Uterus (tissue), 4 donors: ENCODE measurements at places on chromosomes 7 and 10. TPM values are rescaled to one million over a fixed set of nuclear protein-coding genes. Genes with fewer than 3 reads are reported as not detected.
A peak's percentile ranks its signal among the peaks of the same experiment; 100 is the strongest.

DNA sequence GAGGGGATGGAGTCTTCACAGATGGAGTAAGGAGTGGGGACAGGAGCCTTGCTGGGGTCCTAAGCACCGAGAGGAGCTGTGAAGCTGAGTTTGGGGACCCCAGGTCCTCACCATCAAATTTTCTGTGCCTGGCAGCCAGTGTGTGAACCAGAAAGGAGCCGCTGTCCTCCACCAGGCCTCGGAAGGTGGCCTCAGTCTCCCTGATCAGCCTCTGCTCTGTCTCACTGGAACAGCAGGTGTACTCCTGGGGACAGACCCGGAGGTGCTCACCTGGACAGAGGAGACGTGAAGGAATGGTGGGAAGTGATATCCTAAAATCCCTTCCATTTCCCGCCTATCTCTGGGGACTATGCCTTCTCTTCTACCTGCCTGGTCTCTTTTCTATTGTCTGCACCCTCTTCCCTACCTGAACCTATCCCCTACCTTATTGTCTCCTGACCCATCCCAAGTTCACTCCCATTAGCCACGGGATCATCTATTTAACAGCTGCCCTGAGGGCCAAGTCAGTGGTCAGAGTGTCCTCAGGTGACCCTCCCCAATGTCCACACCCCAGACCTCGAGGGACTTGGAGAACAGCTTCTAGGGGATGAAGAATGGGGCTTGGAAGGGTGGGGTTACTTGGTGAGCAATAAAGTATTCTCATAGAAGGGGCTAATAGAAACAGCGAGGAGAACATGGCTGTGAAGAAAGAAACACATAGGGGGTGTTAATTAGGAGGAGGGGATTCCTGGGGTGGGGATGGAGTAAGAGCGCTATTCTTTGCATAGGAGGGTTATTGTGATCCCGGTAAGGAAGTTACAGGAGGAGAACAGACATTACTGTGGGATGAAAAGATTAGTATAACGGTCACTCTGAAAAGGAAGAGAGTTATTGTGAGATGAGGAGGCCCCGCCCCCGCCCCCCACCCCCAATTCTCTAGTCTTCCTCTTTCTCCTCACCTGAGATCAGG lies 811 bp downstream of the GPC2 start:
- DNase-seq: no peak
- peaks cover 3% of the 10 kb centered on the region for H3K4me1 ChIP-seq
- H3K36me3 ChIP-seq: no peaks in the 10 kb centered on the region

- DNase-seq: no peak
- no peaks in the 10 kb centered on the region for H3K27me3 ChIP-seq
- H3K4me1 ChIP-seq: no peaks in the 10 kb centered on the region
- H3K4me3 ChIP-seq: no peak overlapping the region
- H3K36me3 ChIP-seq: no peaks in the 10 kb centered on the region
- no peak overlapping the region for H3K27ac ChIP-seq
These were observed 190.0 kb downstream of the PLXNA4 start for GRCh38 chr7:132386201-132386681.

- no peak overlapping the region for H3K4me3 ChIP-seq
- no peaks in the 10 kb centered on the region for H3K27me3 ChIP-seq
- DNase-seq: no peak
- no peak overlapping the region for H3K27ac ChIP-seq
These were observed 107.9 kb upstream of the FEZF1 start for GRCh38 chr7:122412441-122412840.

GRCh38 chr7:30475580-30475979 lies 3.0 kb downstream of the NOD1 start:
- H3K36me3 ChIP-seq: no peaks in the 10 kb centered on the region
- no peak for DNase-seq
- H3K27ac ChIP-seq: peak overlapping the region; percentile 30
- H3K4me3 ChIP-seq: no peak overlapping the region

DNA sequence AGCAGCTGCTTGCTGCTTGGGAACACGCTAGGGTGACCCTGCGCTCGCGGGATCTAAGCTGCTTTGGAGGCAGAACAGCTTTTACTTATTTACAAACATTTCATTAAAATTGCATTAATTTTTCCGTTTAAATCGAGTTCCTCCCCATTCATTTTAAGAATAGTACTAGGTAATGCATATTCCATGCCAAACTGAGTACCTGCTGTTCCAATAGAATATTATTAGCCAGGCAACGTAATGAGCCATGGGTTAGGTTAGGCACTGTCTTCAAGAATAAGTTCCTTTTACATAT lies 860 bp downstream of the EXOC6 start:
- H3K27ac ChIP-seq: peak overlapping the region; percentile 82
- no peaks in the 10 kb centered on the region for H3K36me3 ChIP-seq
- H3K27me3 ChIP-seq: no peaks in the 10 kb centered on the region
- no peaks in the 10 kb centered on the region for H3K4me1 ChIP-seq
- DNase-seq: no peak

- H3K4me3 ChIP-seq: no peak overlapping the region
- H3K4me1 ChIP-seq: no peaks in the 10 kb centered on the region
- H3K27me3 ChIP-seq: no peaks in the 10 kb centered on the region
- no peaks in the 10 kb centered on the region for H3K36me3 ChIP-seq
- no peak for DNase-seq
- no peak overlapping the region for H3K27ac ChIP-seq
These were observed 125.0 kb upstream of the FOXK1 start for GRCh38 chr7:4556868-4557793.

- no peaks in the 10 kb centered on the region for H3K36me3 ChIP-seq
- H3K4me1 ChIP-seq: no peaks in the 10 kb centered on the region
- no peaks in the 10 kb centered on the region for H3K27me3 ChIP-seq
- DNase-seq: no peak
- H3K4me3 ChIP-seq: no peak overlapping the region
These were observed 9.3 kb upstream of the PDE1C start for GRCh38 chr7:32079510-32079909.

DNA sequence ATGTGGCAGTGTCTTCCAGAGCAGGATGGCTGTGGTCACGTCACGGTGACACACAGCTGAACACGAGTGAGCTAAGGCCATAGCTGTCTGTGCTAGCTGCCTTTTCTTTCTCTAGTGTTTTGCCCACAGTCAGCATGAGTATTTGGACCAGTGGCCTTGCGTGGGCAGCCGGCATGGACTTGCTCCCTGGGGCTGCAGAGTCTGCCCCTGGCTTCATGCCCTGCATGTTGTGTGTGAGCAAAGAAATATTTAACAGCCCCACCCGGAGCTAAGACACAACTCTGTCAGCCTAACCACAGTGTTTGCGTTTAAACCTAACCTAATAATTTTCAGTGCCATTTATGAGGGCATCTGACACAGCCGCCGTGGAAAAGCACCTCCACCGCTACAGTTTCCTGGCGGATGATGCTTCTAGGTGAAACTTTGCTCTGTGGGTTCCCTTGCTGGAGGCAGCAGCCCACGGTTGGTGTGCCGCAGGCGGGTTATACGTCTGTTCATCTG lies 14.6 kb downstream of the CHST12 start:
- no peak overlapping the region for H3K27ac ChIP-seq
- H3K27me3 ChIP-seq: no peaks in the 10 kb centered on the region
- H3K4me1 ChIP-seq: no peaks in the 10 kb centered on the region

HYAL4 gene
- not detected for total RNA-seq

- H3K4me1 ChIP-seq: no peaks in the 10 kb centered on the region
- no peak overlapping the region for H3K4me3 ChIP-seq
- no peaks in the 10 kb centered on the region for H3K36me3 ChIP-seq
- H3K27ac ChIP-seq: no peak overlapping the region
- H3K27me3 ChIP-seq: no peaks in the 10 kb centered on the region
- DNase-seq: no peak
These were observed 66.2 kb downstream of the FAM241B start for GRCh38 chr10:69696073-69696731.

GRCh38 chr10:78905957-78906308 lies 162.8 kb upstream of the ZMIZ1 start:
- no peak overlapping the region for H3K4me3 ChIP-seq
- DNase-seq: no peak
- H3K27me3 ChIP-seq: no peaks in the 10 kb centered on the region
- no peak overlapping the region for H3K27ac ChIP-seq
- no peaks in the 10 kb centered on the region for H3K36me3 ChIP-seq

DNA sequence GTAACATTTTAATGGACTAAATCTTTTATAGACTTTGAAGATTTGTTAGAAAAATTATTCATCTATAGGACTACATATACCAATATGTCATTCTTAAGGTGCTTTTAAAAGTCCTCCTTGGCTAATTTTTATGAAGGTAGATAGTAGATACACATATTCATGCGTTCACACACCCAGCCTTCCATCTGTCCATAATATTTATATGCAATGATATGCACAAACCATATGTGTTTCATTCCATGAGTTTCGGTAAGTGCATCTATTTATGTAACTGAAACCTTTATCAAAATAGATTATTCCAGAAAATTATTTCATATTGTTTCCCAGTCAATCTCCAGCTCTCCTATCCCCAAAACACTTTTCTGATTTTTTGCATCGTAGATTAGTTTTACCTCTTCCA lies 101.7 kb downstream of the ANLN start:
- no peak overlapping the region for H3K27ac ChIP-seq
- H3K36me3 ChIP-seq: no peaks in the 10 kb centered on the region
- H3K4me3 ChIP-seq: no peak overlapping the region
- H3K4me1 ChIP-seq: no peaks in the 10 kb centered on the region
- H3K27me3 ChIP-seq: no peaks in the 10 kb centered on the region
